Upper lobe of right lung (tissue), 1 donor: ENCODE measurements at places on chromosomes 5 and 9. TPM values are rescaled to one million over a fixed set of nuclear protein-coding genes. Genes with fewer than 3 reads are reported as not detected.

- no peak for DNase-seq
- H3K36me3 ChIP-seq, result peaks cover 29% of the 10 kb centered on the region
- H3K27me3 ChIP-seq, result no peaks in the 10 kb centered on the region
- H3K4me3 ChIP-seq, result peak overlapping the region; percentile 57
- H3K27ac ChIP-seq, result peak overlapping the region; percentile 20
These were observed 1.4 kb downstream of the TBC1D9B start for GRCh38 chr5:179906294-179906794.

DNA sequence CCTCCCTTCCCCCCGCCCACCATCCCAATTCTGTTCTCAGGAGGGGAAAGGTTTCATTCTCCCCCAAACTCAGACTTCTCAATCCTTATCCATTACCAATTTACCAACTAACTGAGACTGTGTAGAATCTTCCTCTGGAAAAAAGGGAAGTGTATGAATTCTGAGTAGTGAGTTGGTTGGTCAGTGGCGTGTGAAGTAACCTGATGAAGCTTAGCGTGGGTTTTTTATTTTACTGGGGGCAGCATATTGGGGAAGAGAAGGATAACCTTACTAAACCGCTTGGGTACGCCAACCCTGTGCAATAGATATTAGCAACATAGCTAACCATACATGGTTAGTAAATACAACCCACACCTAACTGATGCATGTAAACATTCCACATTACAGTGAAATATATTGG lies 1.1 kb upstream of the DNAJC21 start:
- peaks cover 35% of the 10 kb centered on the region for H3K36me3 ChIP-seq
- H3K27ac ChIP-seq, result no peak overlapping the region
- no peak for DNase-seq
- peaks cover 23% of the 10 kb centered on the region for H3K4me1 ChIP-seq
- peak overlapping the region; percentile 51 for H3K4me3 ChIP-seq

DNA sequence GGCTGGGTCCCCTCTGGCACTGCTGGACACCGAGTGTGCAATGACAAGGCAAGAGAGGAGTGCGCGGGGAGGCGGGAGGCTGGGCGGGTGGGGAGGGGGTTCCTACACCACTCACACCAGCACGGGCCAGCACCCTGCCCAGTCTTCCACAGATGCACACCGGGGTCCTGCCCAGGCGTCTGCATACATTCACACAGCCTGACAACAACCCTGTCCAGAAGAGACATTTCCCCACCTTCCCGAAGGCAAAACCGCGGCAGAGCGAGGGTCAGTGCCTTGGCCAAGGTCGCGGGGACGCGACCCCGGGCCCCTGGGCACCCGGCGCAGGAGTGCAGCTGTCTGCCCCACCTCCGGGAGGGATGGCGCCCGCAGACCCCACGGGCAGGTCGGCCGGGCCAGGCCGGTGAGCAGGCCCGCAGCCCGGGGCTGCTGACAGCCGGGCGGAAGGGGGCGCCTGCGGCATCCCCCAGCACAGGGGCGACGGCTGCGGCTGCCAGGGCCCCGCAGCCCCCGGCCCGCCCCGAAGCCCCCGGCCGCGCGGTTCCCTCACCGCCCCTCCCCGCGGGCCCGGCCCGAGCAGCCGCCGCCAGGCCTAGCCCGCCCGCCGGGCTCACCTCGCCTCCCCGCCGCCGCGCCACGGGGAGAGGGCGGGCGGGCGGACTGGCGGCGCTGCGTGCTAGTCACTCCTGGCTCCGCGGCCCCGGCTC lies 496 bp downstream of the MAPK9 start:
- no peak overlapping the region for H3K27ac ChIP-seq
- H3K36me3 ChIP-seq, result peaks cover 4% of the 10 kb centered on the region
- H3K4me3 ChIP-seq, result peak overlapping the region; percentile 65
- peaks cover 17% of the 10 kb centered on the region for H3K4me1 ChIP-seq
- DNase-seq, result peak; percentile 73
- no peaks in the 10 kb centered on the region for H3K27me3 ChIP-seq

- no peak for DNase-seq
- no peaks in the 10 kb centered on the region for H3K36me3 ChIP-seq
- H3K4me3 ChIP-seq, result no peak overlapping the region
- H3K27me3 ChIP-seq, result no peaks in the 10 kb centered on the region
- no peak overlapping the region for H3K27ac ChIP-seq
These were observed 90.3 kb downstream of the ANKRD55 start for GRCh38 chr5:56142614-56143372.

- no peak overlapping the region for H3K27ac ChIP-seq
- no peaks in the 10 kb centered on the region for H3K27me3 ChIP-seq
- peaks cover 17% of the 10 kb centered on the region for H3K4me1 ChIP-seq
- no peak overlapping the region for H3K4me3 ChIP-seq
- H3K36me3 ChIP-seq, result no peaks in the 10 kb centered on the region
These were observed 36.8 kb downstream of the ELL2 start for GRCh38 chr5:95924720-95925377.

DNA sequence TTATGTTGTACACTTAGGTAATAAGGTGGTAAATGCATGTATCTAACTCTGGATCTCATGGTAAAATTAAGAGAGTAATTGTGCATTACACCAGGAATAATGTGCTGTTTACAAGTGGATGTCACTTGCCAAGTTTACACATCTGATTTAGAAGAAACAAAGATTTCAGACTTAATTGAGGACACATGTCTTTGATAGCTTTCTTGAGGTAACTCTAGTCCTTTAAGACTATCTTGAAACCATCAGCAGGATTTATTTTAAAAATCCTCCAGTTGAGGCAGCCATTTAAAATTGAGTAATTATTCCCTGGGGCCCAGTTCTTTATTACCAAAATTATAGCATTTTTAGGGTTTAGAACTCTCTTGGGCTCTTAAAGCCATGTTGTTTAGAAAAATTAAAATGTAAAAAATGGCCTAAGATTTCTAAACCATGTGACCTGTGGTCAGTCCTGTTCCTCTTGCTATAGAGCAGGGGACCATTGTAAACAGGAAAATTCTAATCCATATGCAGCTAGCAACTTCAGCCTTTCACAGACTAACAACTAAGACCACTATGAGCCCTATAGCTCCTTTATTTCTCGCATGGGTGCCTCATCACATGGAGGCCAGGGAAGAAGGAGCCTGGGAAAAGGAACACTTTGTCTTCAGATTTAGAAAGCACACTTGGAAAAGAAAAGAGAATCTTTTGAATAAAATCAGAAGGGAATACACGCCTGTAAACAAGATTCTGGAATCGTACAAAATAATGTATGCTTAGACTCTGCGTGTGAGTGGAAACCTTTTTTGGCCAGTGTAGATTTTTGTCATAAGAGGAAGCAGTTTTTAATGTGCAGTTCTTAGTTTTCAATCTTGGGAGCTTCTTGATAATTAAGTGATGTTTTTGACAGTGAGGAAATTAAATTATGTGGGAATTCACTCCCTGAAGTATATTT lies 71.2 kb downstream of the ZSWIM6 start:
- peaks cover 23% of the 10 kb centered on the region for H3K4me1 ChIP-seq
- no peak overlapping the region for H3K4me3 ChIP-seq
- DNase-seq, result no peak
- H3K36me3 ChIP-seq, result no peaks in the 10 kb centered on the region
- H3K27ac ChIP-seq, result no peak overlapping the region

DNA sequence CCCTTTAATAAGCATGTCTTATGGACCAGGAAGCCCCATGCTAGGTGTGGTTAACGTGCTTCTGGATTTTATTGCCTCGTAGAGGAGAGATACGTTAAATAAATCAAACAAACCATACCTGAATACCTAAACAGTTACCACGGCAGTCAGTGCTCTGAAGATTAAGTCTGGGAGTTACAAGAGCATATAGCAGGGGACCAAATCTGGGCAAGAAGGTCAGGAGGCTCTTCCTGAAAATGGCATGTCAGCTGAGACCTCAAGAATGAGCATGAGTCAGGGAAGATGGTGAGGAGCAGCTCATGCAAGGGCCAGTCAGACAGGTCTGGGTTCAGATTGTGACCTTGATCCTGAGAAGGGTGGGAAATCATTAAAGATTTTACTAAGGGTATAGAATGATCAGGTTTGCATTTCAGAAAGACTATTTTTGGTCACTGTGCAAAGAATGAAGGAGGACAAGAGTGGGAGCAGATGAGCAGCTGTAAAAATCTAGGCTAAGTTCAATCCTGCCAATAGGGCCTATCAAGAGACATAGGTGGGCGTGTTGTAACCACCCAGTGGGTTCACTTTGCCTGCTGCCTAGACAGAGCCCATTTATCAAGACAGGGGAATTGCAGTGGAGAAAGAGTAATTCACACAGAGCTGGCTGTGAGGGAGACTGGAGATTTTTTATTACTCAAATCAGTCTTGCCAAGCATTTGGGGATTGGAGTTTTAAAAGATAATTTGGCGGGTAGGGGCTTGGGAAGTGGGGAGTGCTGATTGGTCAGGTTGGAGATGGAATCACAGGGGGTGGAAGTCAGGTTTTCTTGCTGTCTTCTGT lies 4.8 kb upstream of the ZNF366 start:
- no peaks in the 10 kb centered on the region for H3K36me3 ChIP-seq
- H3K4me3 ChIP-seq, result no peak overlapping the region
- H3K27me3 ChIP-seq, result no peaks in the 10 kb centered on the region
- H3K4me1 ChIP-seq, result peaks cover 19% of the 10 kb centered on the region
- no peak for DNase-seq

GRCh38 chr5:162248107-162248713 lies 180.6 kb downstream of the GABRG2 start:
- no peaks in the 10 kb centered on the region for H3K36me3 ChIP-seq
- no peak overlapping the region for H3K27ac ChIP-seq
- H3K27me3 ChIP-seq, result no peaks in the 10 kb centered on the region
- no peaks in the 10 kb centered on the region for H3K4me1 ChIP-seq
- no peak overlapping the region for H3K4me3 ChIP-seq

DNA sequence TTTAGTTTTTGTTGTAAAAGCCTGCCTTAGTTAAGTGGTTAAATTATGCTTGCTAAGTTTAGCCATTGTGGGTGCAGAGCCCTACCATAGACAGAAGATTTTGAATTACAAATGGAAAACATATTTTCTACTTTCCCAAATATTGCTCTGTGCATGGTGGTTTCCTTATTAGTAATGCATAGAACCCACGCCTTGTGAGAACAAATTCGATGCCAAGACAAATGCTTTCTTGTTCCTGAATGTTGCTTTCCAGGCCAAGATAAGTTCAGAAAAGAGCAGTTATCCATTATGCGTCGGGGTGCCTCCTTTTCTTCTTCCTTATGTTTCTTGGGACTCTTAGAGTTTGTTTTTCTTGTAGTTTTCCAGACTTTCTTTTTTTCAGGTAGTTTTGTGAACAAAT lies 31.0 kb upstream of the GARNL3 start:
- no peak overlapping the region for H3K4me3 ChIP-seq
- H3K4me1 ChIP-seq, result no peaks in the 10 kb centered on the region
- no peaks in the 10 kb centered on the region for H3K27me3 ChIP-seq

DNA sequence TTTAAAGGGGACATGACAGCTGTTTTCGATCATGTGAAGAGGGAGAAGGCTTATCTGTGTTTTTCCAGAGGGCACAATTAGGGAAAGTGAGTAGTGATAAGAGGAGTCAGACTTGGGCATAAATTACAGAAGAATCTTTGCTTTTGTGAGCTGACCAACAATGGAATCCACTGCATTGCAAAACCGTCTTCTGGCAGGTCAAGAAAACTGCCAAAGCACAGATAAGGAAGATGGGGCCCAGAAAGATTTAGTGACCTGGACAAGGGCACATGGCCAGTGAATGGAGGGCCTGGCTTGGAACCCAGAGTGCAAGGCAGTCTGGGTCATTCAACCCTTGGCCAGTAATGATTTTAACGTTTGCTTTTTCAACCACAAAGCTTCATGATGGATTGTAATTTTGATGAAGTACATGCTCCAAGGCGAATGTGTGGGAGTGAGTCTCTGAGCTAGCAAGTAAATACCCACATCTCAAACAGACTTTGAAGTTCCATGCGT lies 153.2 kb upstream of the MAST4 start:
- peaks cover 4% of the 10 kb centered on the region for H3K4me1 ChIP-seq
- no peaks in the 10 kb centered on the region for H3K36me3 ChIP-seq
- no peak for DNase-seq

DNA sequence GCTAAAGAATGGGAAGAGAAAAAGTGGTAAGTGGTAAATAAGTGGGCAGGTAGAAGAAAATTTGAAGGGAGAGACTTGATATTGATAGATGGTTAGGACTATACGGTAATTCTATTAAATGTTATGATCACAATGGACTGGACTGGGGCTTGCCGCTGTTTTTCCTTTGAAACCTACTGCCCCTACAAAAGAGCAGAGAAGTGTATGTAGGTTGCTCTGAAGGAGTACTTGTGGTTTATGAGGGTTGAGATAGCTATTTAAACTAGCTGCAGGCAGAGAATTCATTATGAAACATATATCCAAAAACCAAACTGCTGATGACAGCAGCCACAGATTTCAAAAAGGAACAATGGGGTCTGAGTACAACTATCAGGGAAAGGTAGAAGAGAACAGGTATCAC lies 16.8 kb upstream of the HK3 start:
- no peaks in the 10 kb centered on the region for H3K27me3 ChIP-seq
- H3K4me1 ChIP-seq, result no peaks in the 10 kb centered on the region
- H3K27ac ChIP-seq, result no peak overlapping the region
- H3K36me3 ChIP-seq, result peaks cover 14% of the 10 kb centered on the region
- no peak overlapping the region for H3K4me3 ChIP-seq

DNA sequence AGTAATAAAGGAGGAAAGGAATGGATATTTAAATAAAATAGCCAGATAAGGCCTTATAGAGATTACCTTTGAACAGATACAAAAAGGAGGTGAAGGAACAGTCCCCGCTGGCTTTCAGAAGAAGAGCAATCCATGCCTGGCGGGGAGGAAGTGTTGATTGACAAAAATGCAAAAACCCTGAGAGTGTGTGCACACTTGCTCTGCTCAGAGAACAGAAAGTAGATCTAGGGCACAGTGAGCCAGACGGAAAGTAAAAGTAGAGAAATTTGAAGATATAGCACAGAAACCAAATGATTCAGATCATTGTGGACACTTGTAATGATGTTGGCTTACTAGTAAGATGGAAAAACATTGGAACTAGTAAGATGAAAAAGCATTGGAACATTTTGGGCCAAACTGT lies 720.6 kb downstream of the PTPRD start:
- H3K4me1 ChIP-seq, result no peaks in the 10 kb centered on the region
- no peak for DNase-seq
- no peaks in the 10 kb centered on the region for H3K27me3 ChIP-seq
- no peaks in the 10 kb centered on the region for H3K36me3 ChIP-seq
- no peak overlapping the region for H3K27ac ChIP-seq

Gene SPINK7
- not detected for total RNA-seq

Gene PRRC2B
- 190 TPM for total RNA-seq

Gene CDH9
- total RNA-seq, result not detected

Gene CLPTM1L
- total RNA-seq, result 153 TPM
